T-helper 2 cell treated with Interferon-gamma antibody and Interleukin-4, amounts not matched to agents 5 μg/mL and 100 μg/mL, for 36 hours (primary cell): ENCODE measurements at places on chromosomes 5 and 9.

DNA sequence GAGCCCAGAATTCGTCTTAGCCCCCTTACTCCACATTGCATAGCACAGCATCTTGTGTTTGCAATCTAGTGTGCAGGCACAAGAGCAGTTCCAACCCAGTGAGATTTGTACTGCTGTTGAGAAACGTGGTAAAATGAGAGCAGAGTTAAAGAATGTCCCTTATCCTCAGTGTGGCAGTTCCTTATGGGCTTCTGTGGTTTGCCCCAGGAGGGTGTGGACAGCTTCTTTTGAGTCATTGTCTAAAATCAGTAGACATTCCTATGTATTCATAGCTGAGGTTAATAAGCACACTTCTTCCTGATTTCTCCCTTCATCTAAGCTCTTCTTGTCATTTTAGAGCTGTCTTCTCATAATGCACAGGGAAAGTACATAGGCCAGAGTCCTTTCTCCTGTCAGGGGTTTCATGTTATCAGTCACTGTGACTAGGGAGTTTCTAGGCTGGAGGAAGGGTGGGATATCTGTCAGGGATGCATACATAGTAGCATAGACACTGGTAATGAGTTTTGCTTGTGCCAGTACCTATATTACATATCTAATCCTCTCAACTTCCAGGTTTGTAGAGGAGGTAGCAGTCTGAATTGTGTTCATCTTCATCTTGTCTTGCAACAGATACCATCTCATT lies 2.0 kb upstream of the CAVIN4 start:
- no peak for DNase-seq

- DNase-seq, result no peak
Measured at GRCh38 chr5:151295791-151296477, 7.6 kb downstream of the SLC36A3 start.

DNA sequence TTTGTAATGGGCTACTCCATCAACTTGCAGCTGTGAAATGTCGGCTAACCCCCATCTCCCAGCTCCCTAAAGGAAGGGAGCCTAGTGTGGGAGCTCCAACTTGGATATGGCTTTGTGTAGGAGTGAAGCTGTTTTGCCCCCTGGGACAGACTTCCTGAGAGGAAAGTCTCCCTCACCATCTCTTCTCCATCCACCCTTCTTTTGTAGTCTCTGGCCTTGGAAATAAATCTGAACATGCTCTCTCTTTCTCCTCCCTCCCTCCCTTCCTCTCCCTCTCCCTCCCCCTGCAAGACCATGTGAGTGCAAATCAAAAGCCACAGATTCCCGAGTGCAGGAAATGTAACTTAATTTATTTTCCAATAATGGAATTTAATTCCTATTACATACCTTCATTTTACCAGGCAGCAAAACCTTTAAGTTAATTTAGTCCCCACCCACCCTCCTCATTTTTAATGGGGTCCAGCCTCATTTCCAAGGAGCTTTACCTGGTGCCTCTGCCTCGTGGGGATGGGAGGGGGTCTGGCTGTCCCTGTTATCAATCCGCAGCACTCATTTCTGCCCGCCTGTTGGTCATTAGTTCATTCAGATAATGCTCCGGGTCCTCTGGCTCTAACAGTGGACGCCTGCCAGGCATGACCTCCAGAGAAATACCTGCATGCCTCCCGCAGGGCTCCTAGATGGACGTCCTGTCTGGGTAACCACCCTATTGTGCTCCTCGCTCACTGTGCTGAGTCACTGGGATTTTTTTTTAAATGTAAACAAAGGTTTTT lies 122.9 kb upstream of the TAF11L2 start:
- no peak for DNase-seq

- DNase-seq, result no peak
Measured at GRCh38 chr9:107732781-107733522, 243.4 kb upstream of the KLF4 start.

- DNase-seq, result no peak
Measured at GRCh38 chr5:56330167-56330566, 97.0 kb upstream of the ANKRD55 start.

- no peak for DNase-seq
Measured at GRCh38 chr5:15834596-15835245, 334.7 kb downstream of the FBXL7 start.

DNA sequence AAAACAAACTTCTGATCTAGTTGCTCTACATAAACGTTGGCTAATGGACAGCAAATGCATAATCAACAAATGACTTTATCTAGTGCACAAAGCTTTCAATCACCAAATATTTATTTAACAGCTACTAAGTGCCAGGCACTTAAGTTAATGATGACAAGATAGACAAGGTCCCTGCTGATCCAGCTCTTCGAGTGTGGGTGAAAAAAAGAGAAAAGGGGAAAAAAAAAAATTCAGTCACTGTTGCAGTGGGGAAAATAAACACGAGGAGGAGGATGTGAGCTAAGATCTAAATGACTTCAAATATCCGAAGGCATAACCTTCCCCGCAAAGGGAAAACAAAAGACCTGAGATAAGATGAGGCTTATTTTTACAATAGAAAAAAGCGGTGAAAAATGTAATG lies 9.6 kb downstream of the PSIP1 start:
- no peak for DNase-seq

- no peak for DNase-seq
Measured at GRCh38 chr9:121896545-121896943, 196.6 kb downstream of the TTLL11 start.

- no peak for DNase-seq
Measured at GRCh38 chr5:88929385-88929784, 46.4 kb upstream of the MEF2C start.

- DNase-seq, result no peak
Measured at GRCh38 chr5:163943546-163943945, 438.1 kb downstream of the MAT2B start.

- DNase-seq, result no peak
Measured at GRCh38 chr5:138661291-138661960, 86.2 kb upstream of the HSPA9 start.

GRCh38 chr5:149749481-149750365 lies 19.6 kb downstream of the PPARGC1B start:
- DNase-seq, result no peak

- DNase-seq, result no peak
Measured at GRCh38 chr5:162824360-162824759, 613.0 kb upstream of the CCNG1 start.

- no peak for DNase-seq
Measured at GRCh38 chr9:76900884-76901440, 5.0 kb downstream of the PRUNE2 start.

DNA sequence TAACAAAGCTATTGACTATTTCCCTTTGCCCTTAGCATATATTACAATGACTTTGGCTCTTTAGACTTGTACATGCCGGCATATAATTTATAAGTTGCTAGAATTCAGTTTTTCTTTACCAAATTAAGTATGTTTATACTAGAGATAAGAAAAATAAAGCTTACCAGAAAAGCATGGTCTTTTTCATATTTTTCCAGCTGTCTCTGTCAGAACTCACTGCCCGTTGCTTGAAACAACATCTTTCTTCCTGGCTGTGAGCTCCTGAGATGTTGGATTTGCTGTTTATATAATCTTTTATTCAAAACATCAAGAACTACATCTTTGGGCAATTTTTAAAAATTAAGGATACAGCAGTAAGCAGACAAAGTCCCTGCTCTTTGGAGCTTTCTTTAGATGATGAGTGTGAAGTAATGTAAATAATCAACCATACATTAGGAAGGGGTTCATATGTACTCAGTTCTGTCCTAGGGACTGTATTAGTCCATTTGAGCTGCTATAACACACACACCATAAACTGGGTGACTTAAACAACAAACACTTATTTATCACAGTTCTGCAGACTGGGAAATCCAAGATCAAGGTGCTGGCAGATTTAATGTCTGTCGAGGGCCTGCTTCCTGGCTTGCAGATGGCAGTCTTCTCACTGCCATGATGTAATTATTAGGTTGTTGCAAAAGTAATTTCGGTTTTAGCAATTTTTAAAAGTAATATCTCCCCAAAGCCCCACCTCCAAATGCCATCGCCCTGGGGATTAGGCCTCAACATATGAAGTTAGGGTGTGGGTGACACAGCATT lies 45.4 kb upstream of the RANBP3L start:
- DNase-seq, result no peak

GRCh38 chr9:77729177-77729576 lies 81.1 kb upstream of the GNA14 start:
- DNase-seq, result no peak

GRCh38 chr9:19768798-19769197 lies 20.0 kb downstream of the SLC24A2 start:
- DNase-seq, result no peak
